NCI-H2171 (cell line): ENCODE measurements at places on chromosomes 7 and 10.

- no peak for DNase-seq
Measured at GRCh38 chr7:100683659-100684533, 10.2 kb downstream of the GIGYF1 start.

DNA sequence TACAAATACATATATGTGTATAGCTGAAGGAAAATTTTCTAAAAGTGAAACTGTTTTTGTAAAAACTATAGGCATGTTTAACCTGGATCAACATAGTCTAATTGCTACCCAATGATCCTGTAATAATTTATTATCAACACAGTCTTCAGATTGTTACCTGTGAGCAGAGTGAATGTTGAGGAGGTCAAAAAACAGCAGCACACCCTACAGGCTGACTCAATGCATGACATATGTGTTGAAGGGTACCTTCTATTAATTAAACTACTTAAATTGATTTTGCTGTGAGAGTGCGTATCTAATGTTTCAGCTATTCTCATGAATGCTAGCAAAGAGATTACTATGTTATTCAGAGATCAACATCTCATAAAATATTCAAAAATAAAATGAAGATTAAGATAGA is 411.4 kb downstream of the TNS3 start:
- DNase-seq: no peak

- DNase-seq: no peak
Measured at GRCh38 chr7:148695953-148696352, 2.8 kb upstream of the CUL1 start.

GRCh38 chr7:91916051-91916440 is 24.6 kb upstream of the AKAP9 start:
- no peak for DNase-seq

DNA sequence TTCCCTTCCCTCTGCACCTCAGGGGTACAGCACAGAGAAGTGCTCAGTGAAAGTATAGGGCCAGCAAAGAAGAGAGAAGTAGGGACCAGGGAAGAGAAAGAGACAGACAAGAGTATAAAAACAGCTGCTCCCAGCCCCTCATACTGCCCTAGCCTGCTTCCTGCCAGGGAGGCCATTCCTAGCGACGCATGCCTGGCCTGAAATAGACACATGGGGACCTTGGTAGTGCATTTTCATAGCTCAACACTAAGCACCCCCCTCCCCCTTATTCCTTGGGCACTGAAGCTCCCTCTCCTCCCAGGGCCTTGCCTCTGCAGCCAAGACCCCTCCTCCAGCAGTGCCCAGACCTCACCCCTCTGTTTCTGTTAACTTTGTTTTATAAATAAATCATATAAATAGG is 64.7 kb downstream of the ZMIZ1 start:
- DNase-seq: no peak

- no peak for DNase-seq
Measured at GRCh38 chr7:117871778-117872538, 1.3 kb downstream of the CTTNBP2 start.

- DNase-seq: no peak
Measured at GRCh38 chr10:5547931-5548660, 23.3 kb downstream of the CALML3 start.
